Hindlimb muscle (tissue), 1 donor: ENCODE measurements at places on chromosomes 2 and 18.

- no peak for DNase-seq
Measured at GRCh38 chr2:127197475-127198385, 22.4 kb downstream of the CYP27C1 start.

- DNase-seq: no peak
Measured at GRCh38 chr2:72917138-72917876, at the start of gene EMX1. TSS of gene EMX1 (plus strand) at chr2:72917519. CDS start at chr2:72917853, 334 bp downstream.

- no peak for DNase-seq
Measured at GRCh38 chr18:54220406-54220805, 4.1 kb downstream of the MBD2 start.

GRCh38 chr2:68009526-68009925, 53.3 kb downstream of the C1D start:
- no peak for DNase-seq

GRCh38 chr2:1847846-1848598, 103.7 kb upstream of the PXDN start:
- no peak for DNase-seq
